GF-D8 (cell line): ENCODE measurements at places on chromosomes 6 and 20.

GRCh38 chr20:1825507-1825906 is 69.7 kb upstream of the SIRPA start:
- DNase-seq, result no peak

GRCh38 chr6:45966340-45966739 is 49.3 kb downstream of the CLIC5 start:
- DNase-seq, result no peak

- DNase-seq, result no peak
These were observed 14.6 kb downstream of the DEF6 start for GRCh38 chr6:35312076-35312800.

GRCh38 chr20:22770241-22770800 is 185.9 kb upstream of the FOXA2 start:
- no peak for DNase-seq

GRCh38 chr6:158567152-158567551 is 7.3 kb downstream of the TMEM181 start:
- no peak for DNase-seq

DNA sequence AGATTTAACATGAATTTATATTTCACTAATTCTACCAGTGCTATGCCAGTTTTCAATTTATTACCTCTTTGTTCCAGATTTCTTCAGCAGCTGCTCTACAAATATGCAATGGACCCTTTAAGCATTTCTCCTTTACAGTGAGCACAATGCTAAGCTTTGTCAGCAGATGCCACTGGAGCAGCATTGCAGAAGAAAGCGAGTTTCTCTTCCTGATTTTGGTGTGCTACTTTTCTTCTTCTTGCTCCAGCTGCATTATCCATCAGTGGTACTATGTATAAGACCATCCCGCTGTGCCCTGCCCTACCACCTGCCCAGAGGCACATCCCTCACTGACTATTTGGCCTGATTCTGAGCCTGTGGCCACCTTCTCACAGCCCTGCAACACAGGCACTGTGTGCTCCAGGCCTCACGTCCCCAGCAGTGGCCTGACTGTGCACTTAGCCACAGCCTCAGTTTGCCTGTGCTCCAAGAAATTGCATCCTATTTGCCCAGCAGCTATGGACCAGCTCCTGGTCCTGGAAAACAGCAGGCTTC is 84.1 kb downstream of the TNFAIP3 start:
- no peak for DNase-seq

DNA sequence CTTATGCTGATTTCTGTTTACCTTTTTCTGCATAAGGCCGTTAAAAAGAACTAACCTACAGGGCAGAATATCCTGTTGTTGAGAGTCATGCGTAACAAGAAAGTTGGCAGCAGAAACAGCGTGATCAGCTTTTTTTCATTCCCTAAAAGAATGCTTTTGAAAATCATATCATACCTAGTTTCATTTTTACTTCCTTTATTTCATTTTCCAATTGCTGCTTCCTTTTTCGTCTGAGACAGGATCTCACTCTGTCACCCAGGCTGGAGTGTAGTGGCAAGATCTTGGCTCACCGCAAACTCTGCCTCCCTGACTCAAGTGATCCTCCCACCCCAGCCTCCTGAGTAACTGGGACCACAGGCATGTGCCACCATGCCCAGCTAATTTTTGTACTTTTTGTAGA is 4.1 kb downstream of the CALHM6 start:
- peak; percentile 64 for DNase-seq

DNA sequence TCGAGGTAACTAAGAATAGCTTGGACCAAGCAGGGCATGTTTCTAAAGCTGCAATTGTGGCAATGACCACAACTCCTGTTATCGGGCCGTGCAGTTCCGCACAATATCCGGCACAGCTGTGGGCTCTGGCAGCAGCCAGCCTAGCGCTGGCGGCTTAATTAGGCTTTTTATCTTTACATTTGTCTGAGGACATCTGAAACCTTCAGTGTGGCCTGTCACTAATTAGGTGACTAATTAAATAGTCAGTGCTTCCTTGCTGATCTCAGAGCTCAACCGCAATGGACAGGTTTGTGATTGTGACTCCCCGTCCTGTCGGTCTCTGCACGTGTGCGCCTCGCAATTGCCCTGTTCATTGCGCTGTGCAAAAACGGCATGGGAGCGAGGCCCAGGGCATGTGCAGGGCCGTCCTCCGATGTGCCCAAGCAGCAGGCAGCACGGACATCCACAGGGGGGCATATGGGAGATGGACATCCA is 134.8 kb upstream of the INSM1 start:
- DNase-seq, result peak; percentile 85

DNA sequence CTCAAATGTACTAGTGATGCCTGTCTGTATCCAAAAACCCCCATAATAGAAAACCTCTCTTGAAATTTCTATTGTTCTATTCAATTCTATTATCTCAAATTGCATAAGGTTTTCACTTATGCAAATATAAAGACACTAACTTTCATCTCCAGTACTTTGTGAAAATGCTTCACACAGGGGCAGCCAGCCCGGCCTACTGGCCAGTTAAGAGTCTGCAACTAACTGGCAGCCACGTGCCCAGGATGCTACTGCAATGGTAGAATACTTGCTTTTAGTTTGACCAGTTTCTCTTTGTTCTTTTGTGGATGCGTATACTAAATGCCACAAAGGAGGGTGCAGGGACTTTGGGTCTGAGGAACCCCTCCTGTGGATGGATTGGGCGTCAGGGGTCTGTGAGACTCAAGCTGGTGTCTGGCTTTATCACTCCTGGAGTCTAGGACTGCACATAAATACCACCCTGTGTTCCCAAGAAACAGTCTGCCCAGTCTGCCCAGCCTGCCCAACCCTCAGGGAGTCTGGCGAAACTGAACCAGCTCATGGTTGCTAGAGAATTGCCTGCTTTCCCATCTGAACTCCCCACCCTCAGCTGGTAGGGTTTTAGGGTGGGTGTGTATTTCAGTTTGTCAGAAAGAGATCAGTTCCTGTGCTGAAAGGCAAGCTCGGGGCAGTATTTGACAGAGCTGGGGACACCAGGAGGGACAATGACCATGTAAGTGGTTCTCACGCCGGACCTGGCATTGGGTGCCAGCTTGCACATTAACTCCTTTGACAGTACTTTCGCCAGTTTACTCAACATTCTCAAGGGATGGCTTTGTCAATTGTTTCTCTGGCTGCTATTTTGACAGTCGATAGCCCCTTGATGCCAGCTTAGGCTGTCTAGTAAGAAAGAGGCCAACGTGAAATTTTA is 558.2 kb upstream of the JAG1 start:
- no peak for DNase-seq

- DNase-seq, result peak; percentile 60
These were observed 10.9 kb upstream of the LPIN3 start for GRCh38 chr20:41329435-41330342.

GRCh38 chr20:44921447-44921846 is 11.6 kb downstream of the PABPC1L start:
- no peak for DNase-seq

DNA sequence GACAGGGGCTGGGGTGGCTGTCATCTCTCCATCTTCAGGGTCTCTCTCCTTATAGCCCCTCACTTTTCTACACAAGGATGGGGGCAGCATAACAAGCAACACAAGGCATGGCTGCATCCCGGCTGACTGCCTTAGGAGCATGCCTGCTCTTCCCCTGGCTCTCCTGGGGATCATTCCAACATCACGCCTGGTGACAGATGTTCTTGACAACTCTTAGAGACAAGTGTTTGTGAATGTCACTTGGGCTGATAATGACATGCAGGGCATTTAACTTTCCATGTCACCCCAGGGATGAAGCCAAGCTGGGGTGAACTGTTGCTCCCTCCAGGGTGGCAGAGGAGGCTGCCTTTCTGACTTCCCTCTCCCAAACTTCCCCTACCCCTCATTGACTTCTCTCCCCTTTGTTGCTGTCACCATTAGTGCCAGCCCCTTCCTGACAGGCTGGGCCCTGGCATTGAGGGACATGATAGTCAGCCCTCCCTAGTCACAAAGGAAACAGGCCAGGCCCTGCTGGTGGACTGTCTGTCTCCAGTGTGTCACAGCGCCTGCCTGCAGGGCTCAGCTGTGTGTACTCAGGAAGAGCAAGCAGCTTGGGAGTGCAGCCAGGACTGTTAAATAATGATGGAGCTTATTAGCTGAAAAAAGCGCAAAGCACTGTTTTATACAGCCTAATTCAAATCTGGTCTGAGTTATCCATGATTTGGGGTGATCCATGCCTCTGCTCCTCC is 161.8 kb downstream of the LRFN2 start:
- no peak for DNase-seq

DNA sequence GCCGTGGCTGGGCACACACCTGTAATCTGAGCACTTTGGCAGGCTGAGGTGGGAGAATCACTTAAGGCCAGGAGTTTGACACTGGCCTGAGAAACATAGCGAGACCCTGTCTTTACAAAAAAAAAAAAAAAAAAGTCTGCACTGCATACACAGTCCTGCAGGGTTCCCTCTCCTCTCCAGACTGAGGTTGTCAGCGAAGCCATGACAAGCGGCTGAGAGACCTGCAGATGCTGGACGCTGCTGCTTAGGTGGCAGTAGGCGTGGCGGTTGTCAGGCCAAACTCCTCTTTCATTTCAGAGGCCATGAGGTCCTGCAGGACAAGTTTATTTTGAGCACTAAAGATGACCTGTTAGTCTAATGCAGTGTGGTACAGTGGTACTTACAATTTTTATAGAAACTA is 86.5 kb downstream of the FAM120B start:
- no peak for DNase-seq

- no peak for DNase-seq
These were observed 18.7 kb upstream of the UFL1 start for GRCh38 chr6:96502915-96503314.

- DNase-seq, result no peak
These were observed 76.3 kb downstream of the ASXL1 start for GRCh38 chr20:32434434-32434833.

- DNase-seq, result peak; percentile 39
These were observed 81.8 kb downstream of the NFATC2 start for GRCh38 chr20:51460569-51461265.

DNA sequence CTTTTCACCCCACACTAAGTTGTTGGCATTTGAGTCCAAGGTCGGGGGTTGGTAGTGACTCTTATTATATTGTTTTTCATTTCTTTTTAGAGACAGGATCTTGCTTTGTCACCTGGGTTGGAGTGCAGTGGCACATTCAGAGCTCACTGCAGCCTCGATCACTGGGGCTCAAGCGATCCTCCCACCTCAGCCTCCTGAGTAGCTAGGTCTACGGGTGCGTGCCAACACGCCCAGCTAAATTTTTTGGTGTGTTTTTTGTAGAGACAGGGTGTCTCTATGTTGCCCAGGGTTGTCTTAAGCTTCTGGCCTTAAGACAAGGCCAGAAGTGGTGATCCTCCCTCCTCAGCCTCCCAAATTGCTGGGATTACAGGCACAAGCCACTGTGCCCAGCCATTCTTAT is 25.1 kb upstream of the TGM2 start:
- no peak for DNase-seq

DNA sequence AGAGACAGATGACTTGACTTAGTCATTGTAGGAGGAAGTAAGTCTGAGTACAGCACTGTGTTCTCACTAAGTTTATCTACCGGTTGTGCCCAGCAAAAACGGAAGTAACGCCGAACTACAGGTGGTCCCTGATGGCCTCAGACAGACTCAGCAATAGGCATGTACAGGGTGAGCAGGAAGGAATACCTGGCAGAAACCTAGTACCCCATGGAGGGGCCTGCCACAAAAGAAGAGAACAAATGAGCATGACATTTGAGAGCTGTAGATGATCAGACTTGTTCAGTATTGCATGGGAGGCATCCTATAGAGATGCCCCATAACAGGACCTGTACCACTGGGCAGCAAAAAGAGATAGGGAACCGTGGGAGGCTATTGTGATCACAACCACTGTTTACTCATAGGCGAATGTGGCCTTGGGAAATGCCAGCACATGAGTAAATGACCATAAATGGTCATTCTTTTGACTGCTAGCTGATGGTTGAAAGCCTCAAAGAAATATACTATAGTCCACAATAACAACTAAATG is 106.4 kb upstream of the TAB2 start:
- no peak for DNase-seq

DNA sequence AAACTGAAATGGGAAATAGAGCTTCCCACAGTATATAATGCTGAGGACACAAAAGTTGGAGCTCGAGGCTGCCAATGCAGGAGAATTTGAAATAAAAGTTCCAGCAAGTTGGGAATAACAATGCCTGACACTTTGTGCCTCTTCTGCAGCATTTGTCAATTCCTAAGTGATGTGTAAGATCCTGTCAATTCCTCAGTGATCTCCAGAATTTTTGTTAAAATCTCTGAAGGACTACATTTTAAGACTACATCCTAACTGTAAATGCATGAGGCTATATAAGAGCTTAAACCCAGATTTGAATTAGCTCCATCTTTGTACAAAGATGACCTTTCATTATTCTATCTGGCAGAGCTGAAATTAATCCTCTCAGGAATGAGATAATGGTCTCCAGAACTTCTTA is 208.2 kb downstream of the COL12A1 start:
- no peak for DNase-seq

- peak; percentile 51 for DNase-seq
These were observed 21.3 kb downstream of the PLCB1 start for GRCh38 chr20:8153281-8153908.

- DNase-seq, result no peak
These were observed 1.6 kb upstream of the ARMC2 start for GRCh38 chr6:108846628-108847027.

- no peak for DNase-seq
These were observed 1225.9 kb upstream of the MAP3K7 start for GRCh38 chr6:91812596-91813274.

DNA sequence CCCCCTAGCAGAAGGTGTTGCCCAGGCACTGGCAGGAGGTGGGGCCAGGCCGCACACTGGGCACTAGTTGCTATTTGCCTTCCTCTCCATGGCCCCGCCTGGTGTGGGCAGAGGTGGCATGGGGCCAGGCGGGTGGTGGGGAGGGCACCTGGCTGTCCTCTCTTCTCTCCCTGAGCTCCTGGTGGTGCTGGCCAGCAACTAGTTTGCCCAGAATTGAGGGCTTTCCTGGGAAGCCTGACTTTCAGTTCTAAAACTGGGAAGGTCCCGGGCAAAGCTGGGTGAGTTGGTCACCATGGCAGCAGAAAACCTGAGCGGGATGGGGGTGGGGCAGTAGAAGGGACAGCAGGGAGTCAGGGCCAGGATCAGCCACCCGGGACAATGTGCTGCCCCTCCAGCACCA is 48.2 kb downstream of the RBM38 start:
- DNase-seq, result no peak

DNA sequence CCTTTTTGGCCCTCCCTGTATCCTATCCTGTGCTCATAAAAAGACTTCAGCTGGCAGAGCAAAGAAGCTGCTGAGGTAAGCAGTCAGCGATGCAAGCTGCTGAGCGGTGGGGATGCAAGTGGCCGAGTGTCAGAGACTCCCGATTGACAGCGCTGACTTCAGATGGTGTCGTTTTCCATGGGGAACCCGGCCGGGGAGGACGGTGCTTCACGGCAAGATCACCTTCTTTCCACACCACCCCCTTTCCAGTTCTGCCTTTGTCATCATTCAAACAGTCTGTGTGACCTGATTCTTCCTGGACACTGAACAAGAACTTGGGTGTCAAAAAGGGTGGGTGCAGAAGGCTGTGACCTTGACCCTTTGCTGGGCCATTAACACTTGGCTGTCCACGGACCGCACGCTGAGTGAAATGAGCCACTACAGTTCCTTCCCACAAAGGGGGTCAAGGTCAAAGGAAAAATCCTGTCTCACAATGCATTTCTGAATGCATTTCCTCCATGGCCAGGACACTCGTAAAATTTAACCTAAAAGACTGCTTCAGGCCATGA is 52.9 kb upstream of the UNC93A start:
- DNase-seq, result no peak
